ENCODE measurements at places on chromosomes 5 and 9.

GRCh38 chr5:125236981-125237380 lies 490.5 kb upstream of the ZNF608 start:
- DNase-seq, result no peak

GRCh38 chr9:137034039-137034708 lies 2.3 kb upstream of the FUT7 start:
- no peak for DNase-seq

DNA sequence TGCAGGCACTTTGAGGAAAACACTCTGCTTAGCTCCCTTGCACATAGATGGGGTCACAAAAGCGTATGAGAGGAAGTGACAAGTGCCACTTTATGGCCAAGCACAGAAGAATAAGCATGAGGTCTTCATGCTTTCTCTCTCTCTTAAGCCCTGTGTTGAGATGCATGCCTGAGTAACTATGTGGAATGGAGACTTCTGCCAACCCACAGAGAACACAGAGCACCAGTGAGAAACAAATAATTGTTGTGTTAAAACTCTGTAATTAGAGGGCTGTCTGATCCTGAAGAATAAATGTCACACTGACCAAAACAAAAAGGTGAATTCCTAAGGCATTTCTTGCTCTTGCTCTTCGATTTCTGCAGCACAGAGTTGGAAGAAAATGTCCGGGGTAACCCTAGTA lies 488.5 kb downstream of the CTNND2 start:
- no peak for DNase-seq

GRCh38 chr5:10632110-10632761 lies 68.4 kb downstream of the ANKRD33B start:
- peak; percentile 78 for DNase-seq

DNA sequence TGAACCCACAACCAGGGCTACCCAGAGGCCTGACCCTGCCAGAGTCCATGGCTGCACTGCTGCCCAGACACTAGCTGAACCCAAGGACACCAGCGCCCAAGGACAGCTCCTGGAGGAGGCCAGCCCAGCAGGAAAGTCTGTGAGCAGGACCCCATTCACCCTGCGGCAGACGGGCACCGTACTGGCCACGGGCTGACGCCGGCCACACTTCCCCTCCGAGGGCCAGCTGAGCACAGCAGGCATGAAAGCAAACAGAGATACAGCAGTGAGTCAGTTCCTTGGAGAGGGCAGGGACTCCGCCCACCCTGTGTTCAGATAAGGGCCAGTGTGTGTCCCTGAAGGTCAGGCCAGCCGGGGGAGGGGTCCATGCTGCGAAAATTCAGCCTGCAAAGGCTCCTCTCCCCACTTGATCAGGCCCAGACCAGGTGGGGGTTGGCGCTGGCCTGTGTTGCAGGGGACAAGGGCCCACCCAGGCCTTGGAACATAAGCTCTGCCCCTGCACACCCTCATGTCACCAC lies 3.2 kb downstream of the RNF208 start:
- no peak for DNase-seq
